ENCODE measurements at places on chromosomes 11 and 22.

DNA sequence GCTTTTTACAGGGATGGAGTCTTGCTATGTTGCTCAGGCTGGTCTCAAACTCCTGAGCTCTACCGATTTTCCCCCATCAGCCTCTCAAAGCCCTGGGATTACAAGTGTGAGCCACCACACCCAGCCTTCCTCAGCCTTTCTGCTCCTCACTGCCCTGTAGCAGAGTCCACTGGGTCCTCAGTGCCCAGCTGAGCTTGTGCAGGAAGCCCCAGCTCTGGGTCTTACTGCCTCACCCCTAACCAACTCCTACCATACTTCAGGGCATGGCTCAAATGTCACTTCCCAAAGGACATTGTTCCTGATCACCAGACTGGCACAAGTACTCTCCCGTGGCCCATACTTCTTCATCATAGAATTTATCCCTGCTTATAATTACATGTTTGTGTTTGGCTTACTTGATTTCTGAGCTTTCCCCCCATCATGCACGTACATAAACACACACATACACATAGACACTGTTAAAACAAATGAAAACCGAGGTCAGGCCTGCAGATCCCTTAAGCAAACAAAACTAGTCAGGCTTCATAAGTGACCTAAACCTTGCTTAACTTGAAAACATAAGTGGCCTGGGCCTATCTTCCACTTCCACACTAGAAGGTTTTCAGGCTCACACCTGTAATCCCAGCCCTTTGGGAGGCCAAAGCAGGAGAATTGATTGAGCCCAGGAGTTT is 14.0 kb upstream of the SLC43A3 start:
- no peak for DNase-seq

GRCh38 chr11:73889019-73889418 is 12.2 kb downstream of the PAAF1 start:
- no peak for DNase-seq

DNA sequence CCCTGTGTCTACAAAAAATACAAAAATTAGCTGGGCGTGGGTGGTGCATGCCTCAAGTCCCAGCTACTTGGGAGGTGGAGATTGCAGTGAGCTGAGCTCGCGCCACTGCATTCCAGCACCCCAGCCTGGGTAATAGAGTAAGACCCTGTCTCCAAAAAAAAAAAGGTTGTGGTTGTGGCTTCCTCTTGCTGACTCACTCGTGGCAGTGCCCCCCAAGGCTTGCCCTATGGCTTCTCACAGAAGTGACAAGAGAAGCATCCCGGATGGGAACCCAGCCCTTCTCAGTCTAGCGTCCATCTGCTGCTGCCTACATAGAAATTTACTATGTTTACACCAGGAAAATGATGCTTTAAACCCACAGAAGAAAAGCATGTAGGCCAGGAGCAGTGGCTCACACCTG is 68.5 kb upstream of the PITPNB start:
- no peak for DNase-seq

- peak; percentile 81 for DNase-seq
Observed at GRCh38 chr11:32892355-32893092, at the start of gene QSER1. QSER1 (plus strand) TSS chr11:32892811; CDS start chr11:32893126, 315 bp downstream.

DNA sequence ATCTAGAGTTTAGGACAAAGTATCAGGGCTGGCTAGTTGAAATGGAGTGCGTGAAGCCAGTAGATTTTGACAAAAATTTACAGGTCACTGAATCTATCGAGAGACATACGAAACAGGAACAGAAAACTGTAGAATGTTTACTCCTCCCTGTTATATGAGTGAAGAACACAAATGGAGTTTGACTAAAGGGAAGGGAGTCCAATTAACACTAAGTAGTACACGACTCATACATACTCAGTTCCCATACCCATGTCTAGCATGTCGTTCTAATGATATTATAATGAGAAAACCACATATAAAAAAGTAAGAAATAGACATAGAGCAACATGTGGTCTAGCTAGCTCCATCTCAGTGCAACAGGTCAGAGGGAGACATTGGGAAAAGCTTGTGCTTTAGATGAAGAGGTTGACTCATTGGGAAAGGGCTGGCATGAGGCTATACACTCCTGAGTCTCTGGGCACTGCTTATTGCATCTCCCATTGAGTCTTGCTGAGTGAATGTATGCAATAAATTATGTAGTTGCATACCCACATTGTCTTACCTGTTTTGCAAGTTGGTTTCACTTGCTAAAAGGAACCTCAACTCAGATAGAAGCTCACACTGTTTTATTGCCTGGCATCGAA is 43.5 kb downstream of the CD44 start:
- no peak for DNase-seq

DNA sequence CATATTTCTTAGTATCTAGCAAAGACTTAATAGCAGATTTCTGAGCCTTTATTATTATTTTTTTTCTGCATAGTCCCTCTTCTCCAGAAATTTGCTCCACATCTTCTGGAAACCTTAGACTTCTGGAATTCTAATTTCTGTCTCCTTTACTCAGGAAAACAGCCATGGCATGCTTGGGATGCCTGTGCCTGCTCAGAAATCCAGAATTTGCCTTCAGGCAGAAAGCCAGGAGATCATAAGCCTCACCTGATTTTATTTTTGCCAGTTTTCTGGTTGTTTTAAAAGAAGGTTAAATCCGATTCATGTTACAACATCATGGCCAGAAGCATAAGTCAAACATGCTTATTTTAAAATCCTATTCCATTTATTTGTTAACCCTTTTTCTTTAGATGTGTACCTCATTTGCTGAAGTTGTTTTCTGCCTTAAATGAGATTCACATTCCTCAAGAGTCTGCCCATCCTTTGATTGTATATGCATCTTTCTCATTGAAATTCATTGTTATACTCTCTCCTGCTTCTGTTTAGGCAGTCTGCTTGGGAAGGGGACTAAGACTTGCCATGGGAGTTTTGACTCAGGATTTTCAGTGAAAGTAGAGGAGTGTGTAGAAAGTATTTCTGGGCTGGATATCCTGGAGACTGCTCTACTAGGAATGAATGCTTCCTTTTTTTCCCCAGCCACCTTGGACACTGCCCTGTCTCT is 37.1 kb downstream of the SIK2 start:
- no peak for DNase-seq

DNA sequence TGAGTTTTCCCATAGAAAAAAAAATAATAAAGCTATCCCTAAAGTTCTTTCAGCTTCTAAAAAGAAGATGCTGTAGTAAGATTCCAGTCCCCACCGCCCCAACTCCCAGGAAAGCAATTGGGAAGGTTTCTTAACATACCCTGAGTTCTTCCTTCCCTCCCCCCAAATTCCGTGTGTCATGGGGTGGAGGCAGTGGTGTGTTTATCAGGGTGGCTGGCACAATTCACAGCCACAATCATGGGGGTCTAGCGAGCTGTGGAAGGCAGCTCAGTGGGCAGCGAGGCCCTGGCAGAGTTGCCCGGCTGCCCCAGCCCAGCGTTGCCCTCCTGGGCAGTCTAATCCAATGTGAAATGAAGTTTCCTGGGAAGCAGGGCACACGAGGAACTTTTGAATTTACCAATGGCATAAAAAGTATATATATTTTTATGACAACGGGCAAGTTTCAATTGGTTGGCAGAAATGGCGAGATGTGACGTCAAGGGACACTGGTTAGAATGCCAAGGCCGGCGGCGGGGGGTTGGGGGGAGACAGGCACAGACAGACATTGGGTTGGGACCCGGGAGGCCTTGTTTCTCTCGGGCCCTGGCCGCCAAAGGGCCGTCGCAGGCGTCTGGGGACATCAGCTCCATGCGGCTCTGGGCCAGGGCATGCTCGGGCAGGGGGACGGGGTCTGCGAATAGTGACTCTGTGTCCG is 80.7 kb upstream of the PPARA start:
- DNase-seq, result no peak

DNA sequence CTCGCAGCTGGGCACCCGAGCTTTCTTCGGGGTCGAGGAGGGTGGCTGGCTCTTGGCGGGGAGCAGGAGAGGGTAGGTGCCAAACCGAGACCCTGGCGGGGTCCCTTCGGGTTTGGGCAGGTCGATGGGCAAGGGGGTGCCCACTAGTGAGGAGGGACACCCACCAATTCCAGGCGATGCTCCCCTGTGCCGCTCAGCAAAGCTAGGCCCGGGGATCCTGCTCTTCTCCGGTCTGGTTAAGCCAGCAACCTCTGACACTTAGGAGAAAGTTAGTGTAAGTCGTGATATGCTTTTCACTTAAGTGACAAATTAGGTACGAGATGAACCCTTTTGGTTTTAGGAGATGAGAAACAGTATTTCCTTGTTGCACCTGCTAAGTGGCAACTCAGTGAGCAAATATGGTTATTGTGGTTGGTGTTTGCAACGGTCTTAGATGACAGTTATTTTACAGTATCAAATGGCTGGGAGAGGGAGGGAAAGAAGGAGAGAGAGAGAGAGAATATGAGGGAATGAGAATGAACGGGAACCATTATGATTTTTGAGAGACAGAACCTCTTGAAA is 565 bp downstream of the NUCB2 start:
- DNase-seq, result peak; percentile 66

GRCh38 chr11:38867338-38867737 is 2269.3 kb upstream of the RAG2 start:
- no peak for DNase-seq

- no peak for DNase-seq
Observed at GRCh38 chr22:17350292-17350691, 19.0 kb upstream of the CECR2 start.

- DNase-seq, result peak; percentile 81
Observed at GRCh38 chr11:86243396-86243795, 1.2 kb upstream of the EED start.

DNA sequence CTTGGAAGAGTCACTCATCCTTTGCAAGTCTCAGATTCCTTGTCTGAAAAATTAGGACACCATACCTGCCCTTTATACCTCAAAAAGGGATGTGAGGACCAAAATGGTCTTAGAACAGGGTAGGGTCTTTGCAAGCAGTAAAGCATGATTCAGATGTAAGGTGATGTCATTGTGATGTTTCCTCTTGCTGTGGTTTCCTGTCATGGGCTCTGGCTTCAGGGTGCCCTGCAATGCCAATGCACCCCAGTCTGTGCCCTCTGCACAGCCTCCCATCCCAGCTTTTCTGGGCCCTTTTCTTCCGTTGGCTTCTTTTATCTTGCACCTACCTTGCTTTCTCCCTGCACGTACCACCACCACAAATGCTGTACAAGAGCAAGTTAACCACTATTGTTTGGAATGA is 87.8 kb upstream of the NNMT start:
- DNase-seq, result no peak

GRCh38 chr11:62030071-62030684 is 62.7 kb upstream of the FTH1 start:
- DNase-seq, result no peak

DNA sequence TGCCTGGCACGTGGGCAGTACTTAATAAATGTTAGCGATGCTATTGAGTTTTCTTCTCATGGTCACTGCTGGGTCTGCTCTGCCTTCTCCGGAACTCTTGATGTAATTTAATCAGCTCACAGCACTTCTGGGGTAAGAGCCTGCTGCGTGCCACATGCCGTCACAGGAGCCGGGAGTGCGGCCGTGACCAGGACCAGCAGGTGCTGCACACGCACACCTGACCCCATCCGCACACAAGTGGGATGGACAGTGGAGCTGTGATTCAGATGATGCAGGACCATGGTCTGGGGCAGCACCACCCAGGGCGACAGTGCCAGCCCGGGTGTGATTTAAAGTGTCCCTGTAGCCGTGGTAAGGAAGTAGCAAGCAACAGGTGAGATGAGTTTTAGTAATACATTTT is 61.2 kb downstream of the TBC1D22A start:
- no peak for DNase-seq

- DNase-seq, result no peak
Observed at GRCh38 chr11:27699242-27699925, 871 bp downstream of the BDNF start.

DNA sequence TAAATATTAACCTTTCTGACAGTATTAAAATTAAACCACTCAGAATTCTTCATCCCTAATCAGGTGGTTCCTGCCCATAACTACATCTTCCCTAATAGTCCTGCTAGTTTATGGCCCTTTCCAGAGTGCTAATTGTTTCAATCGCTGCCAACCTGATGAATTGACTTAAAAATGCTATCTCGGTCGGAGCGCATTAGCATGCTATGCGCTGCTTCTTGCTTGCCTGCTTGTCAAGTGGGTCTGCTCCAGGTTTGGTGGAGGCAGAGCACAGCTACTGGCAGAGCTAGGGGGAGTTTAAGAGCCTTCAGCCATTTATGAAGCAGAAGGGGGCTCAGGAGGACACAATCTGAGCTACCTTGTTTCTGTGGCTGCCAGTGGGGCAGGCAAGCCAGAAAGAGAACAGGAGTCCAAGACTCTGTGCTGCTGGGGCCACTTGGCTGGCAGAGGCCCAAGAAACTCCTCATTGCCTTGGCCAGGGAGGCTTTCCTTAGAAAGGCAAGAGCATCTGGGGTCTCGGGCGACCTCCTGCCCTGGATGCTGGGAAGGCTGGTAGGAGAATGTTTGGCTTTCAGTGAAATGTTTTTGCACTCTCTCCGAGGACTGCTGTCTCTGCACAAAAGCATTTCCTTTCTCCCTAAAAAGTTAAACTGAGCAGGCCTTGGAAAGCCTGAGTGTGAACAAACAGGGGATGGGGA is 62.1 kb upstream of the PHOX2A start:
- DNase-seq, result no peak

DNA sequence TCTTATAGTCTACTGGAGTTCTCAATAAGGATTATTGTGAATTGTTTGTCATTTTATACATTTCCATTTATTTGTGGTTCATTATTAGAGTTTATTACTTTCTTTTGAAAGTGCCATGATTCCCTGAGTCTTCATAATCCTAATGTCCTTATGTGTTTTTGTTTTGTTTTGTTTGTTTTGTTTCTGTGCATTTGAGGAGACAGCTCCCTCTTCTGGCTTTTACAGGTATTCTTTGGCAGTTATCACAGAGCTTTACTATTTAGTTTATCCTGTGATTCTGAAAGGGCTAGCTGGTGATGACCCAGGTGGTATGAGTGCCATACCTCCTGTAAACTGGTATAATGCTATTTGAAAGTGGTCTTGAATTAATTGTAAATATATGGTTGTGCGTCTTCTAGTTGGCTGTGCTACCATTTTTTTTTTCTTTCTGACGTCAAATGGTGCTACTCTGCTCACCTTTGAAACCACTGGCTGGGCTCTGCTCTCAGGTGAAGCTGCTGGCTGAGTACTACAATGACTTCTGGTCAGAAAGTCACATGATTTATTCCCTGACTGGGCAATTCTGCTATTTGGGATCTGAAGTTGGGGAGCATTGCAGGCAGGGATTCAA is 751.2 kb downstream of the JRKL start:
- no peak for DNase-seq

DNA sequence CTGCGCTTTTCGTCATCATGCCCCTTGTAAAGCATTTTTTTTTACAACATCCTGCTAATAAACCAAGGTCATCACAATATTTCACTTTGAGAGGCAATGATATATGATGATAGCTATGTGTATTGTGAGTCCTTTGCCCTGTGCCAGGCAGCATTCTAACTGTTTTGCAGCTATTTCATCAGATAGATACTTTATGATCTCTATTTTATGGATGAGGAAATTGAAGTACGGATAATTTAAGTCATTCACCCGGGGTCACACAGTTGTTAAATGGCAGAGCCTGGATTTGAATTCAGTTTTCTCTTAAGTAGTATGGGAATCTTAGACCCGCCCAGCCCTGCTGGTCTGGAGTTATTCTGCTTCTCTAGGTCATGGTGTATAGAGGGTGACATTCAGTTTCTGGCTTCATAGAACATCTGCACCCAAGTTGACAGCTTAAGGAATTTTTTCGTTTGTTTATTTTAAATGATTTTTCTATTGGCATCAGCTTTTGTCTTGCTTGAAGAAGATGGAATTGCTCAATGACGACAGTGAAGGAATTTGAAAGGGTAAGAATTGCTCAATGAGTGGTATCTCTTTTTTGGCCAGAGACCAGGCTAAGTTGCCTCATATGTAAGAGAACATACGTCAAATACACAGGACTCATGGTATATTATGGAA is 926 bp downstream of the PRR5L start:
- no peak for DNase-seq

- DNase-seq, result peak; percentile 94
Observed at GRCh38 chr22:41688365-41689211, at the start of gene SNU13. SNU13 (minus strand) TSS chr22:41688867; CDS start chr22:41688796, 71 bp downstream.

Data from erythroblast (primary cell).